ENCODE measurements at places on chromosomes 7 and 10. TPM values are rescaled to one million over a fixed set of nuclear protein-coding genes. Genes with fewer than 3 reads are reported as not detected.
A peak's percentile ranks its signal among the peaks of the same experiment; 100 is the strongest.

GRCh38 chr7:82740246-82740848 is 296.8 kb upstream of the CACNA2D1 start:
- no peak for DNase-seq

GRCh38 chr10:104028823-104029520 is 56.7 kb downstream of the COL17A1 start:
- no peak for DNase-seq

DNA sequence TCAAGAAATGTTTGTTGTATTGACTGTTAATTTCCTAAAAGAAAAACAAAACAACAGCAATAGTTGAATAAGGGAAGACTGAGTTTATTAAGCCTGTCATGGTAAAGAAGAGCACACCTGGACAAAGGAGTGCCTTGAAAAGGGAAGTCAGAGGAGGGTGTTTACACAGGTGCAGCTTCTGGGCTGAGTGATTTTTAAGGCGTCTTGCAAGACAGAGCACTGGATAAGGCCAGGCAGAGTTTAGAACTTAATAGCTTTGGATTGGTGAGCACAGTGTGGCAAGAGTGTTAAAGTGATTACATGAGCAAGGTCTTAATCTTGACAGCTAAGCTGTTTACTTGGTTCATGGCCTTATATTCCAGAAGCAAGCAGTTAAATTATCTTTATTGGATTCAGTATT is 423.2 kb downstream of the CNTNAP2 start:
- no peak for DNase-seq

- no peak for DNase-seq
Measured at GRCh38 chr10:52297747-52298146, 16.3 kb upstream of the DKK1 start.

FKBP9 gene
- polyA plus RNA-seq, result 5.0 TPM

GRCh38 chr10:21263263-21263803 is 262.1 kb downstream of the SKIDA1 start:
- DNase-seq, result peak; percentile 24

Measured in spleen (tissue), 13 donors.